ENCODE measurements at places on chromosomes 7 and 10.

GRCh38 chr7:47074702-47075153 lies 507.2 kb downstream of the TNS3 start:
- no peak for DNase-seq

GRCh38 chr10:24313283-24313682 lies 104.3 kb downstream of the KIAA1217 start:
- DNase-seq: no peak

DNA sequence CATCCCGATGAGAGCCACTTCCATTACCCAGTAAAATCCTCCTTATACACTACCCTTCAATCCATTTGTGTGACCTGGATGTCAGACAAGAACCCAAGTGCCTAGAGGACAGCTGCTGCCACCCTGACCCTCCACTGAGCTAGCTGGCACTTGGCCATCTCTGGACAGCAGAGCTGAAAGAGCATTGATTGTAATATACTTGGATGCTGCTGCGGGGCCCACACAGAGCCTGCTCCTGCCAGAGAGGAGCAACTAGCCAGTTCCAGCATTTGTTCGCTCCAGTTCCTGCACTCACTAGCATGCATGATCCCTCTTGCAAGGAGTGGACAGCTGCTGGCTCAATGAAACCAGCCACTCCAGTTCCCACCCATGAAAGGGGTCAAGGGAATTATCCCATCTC lies 8.4 kb upstream of the TMEM254 start:
- no peak for DNase-seq

- no peak for DNase-seq
Observed at GRCh38 chr10:113504423-113504822, 48.4 kb upstream of the HABP2 start.

GRCh38 chr10:64497306-64497705 lies 976.1 kb downstream of the REEP3 start:
- no peak for DNase-seq

DNA sequence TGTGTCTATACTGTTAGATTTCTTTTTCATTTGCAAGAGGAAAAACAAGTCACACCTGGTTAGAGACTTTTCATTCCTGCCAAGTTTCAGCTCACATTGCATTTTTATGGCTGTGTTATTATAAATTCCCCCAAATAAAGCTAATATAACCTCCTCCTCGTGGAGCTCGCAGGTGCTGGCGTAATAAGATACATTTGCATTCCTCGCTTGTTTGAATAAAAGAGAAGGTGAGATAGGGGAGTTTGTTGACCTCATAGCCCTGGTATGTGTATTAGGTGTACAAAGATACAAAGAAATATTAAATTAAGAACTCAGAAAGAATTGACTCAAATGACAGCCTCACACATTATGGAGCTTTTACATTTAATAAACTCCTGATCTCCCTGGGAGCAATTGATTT lies 257.7 kb upstream of the SP8 start:
- no peak for DNase-seq

- DNase-seq: peak; percentile 13
Observed at GRCh38 chr10:116688241-116688711, 54.1 kb downstream of the HSPA12A start.

GRCh38 chr10:122164023-122164601 lies 107.0 kb upstream of the BTBD16 start:
- DNase-seq: no peak

GRCh38 chr7:101936223-101936610 lies 118.8 kb downstream of the CUX1 start:
- no peak for DNase-seq

DNA sequence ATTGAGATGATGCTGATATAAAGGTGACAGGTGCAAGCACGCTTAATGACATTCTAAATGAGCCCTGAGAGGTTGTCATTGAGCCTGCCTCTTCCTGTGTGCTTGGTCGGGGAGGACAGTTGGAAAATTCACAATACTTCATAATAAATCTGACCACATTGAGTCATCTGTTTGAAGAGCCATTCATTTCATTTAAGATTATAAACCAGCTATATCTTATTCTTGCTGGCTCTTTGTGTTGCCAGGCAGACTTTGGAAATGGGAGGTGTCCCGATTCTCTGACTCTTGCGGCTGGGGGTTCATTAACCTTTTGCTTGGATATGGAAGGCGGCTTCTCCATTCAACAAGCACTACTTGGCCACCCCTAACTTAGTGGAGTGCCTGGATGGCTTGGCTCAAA lies 198.2 kb downstream of the FANK1 start:
- no peak for DNase-seq

GRCh38 chr7:16211402-16211925 lies 209.9 kb downstream of the CRPPA start:
- no peak for DNase-seq

DNA sequence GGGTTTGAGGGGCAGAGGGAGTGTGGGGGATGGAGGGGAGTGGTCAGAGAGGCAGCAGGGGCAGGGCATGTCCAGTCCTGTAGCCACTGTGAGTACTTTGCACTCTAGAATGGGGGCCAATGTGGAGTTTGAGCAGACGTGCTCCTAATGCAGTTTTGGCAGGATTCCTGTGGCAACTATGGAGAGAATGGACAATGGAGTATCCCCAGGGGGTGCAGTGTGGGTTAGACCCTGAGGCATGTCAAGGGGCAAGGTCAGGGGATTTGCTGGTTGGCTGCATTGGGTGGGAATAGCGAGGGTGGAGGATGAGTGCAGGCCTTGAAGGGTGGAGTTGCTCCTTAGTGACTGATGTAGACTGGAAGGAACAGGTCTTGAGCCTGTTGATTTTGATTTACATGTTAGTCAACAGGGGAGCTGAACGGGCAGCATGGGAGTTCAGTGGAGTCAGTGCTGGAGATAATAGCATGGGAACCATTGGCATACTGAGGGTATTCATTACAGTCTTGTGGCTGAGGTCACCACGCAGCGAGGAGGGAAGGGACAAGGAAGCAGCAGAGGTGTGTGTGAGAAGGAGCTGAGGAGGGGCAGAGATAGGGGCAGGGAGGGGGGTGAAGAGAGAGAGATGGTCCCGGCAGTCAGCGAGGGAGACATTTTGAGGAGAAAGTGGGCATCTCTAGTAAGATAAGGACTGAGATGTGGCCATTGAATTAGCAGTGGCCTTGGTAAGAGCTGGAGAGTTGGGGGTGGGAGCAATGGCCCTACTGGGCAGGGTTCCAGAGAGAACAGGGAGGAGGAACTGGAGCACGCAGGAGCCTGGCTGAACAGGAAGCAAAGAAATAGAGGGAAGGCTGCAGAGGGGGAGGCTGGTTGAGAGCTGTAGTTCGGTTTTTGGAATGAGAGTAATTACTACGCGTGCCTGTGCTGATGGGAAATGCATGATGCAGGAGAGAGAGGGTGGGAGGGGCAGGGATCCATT lies 112.7 kb downstream of the CCNY start:
- no peak for DNase-seq

DNA sequence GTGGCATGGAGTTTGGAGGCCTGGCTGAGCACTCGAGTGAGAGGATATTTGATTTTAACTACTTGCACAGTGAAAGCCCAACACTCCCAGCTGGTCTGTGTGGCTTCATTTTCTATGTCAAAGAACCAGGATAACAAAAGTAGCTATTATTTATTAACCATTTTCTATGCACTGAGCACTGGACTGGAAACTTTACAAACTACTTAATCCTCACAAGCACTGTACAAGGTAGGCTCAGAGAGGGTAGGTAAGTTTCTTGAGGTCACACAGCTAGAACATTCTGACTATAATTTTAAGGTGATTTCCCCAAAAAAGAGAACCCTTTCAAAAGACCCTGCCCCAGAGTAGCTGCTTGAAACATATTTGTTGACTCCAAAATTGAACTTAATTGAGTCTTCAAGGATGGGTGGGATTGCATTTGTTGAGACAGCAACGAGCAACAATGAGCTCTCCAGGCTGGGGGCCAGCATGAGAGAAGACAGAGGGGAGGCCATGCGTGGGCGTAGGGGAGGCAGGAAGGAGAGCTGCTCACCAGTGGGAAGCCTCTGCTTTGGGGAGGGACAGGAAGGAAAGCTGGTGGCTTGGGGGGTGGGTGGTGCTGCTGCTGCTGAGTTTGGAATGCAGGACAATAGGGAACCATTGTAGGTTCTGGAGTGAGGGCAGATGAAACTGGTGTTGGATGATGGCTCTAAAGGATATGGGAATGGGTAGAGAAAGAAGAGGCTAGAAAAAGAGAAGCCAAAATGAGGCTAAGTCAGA lies 31.5 kb downstream of the FAM241B start:
- no peak for DNase-seq

- no peak for DNase-seq
Observed at GRCh38 chr10:49615721-49616120, 1.9 kb downstream of the CHAT start.

DNA sequence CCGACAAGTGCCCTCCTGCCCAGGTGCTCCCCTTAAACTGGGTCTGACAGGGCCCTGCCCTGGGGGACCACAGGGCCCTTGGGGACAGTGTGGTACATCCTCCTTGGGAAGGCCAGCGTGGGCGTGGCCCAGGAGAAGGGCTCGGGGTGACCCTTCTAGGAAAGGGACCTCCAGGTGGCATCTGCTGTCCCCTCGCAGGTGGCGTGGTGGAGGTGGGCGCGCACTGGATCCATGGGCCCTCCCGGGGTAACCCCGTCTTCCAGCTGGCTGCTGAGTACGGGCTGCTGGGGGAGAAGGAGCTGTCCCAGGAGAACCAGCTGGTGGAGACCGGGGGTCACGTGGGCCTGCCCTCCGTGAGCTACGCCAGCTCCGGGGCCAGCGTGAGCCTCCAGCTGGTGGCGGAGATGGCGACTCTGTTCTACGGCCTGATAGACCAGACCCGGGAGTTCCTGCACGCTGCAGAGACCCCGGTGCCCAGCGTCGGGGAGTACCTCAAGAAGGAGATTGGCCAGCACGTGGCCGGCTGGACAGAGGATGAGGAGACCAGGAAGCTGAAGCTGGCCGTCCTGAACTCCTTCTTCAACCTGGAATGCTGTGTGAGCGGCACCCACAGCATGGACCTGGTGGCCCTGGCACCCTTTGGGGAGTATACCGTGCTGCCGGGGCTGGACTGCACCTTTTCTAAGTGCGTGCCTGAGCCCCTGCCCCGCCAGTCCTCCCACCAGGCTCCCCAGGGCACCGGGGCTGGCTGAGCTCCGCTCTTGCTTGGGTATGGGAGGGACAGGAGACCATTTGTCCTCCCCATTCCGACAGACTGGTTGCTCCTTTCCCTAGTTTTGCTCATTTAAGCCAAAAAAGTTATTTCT lies 972 bp downstream of the PAOX start:
- DNase-seq: no peak

- no peak for DNase-seq
Observed at GRCh38 chr7:2719007-2719406, 31.0 kb downstream of the AMZ1 start.

DNA sequence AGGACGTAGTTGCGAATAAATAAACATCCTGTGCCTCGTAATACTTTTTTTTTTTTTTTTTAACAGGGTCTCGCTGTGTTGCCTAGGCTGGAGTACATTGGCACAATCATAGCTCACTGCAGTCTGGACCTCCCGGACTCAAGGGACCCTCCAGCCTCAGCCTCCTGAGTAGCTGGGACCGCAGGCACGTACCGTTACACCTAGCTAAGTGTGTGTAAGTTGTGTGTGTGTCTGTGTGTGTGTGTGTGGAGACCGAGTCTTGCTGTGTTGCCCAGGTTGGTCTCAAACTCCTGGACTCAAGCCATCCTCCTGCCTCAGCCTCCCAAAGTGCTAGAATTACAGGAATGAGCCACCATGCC lies 573 bp upstream of the PON2 start:
- no peak for DNase-seq

DNA sequence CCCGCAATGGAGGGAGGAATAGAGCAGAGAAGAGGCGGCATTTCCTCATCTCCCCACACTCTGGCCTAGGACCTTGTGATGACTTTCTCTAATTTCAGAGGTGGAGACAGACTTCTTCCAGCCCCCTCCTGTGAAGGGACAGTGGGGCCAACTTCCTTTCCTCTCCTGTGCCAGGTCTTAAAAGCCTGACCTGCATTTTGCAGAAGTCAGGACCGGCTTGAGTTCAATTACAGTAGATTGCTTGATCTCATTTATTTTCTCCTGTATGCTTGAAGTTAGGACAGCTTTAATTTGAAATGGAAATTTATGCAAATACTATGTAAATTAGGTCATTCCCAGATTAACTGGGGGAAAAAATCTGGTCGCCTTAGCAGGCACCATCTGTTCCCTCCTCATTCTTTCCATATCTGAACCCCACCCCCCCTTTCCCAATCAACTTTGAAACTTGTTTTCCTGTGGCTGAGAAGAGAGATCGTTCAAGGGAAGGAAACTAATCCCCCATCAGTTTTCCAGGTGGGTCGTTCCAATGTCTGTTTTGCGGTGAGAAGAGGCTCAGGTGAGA lies 57.1 kb downstream of the SYPL1 start:
- DNase-seq: no peak

GRCh38 chr10:29923416-29923965 lies 135.9 kb downstream of the JCAD start:
- no peak for DNase-seq
